ENCODE measurements at places on chromosomes 3 and 15. TPM values are rescaled to one million over a fixed set of nuclear protein-coding genes. Genes with fewer than 3 reads are reported as not detected.

GBE1 gene
- 82.2 TPM for total RNA-seq

SENP8 gene
- total RNA-seq: 1.7 TPM

ZNF80 gene
- total RNA-seq: not detected

TMEM45A gene
- total RNA-seq: 93.9 TPM

All from pericardium fibroblast (primary cell).